ENCODE measurements at places on chromosomes 2 and 18.
A peak's percentile ranks its signal among the peaks of the same experiment; 100 is the strongest.

DNA sequence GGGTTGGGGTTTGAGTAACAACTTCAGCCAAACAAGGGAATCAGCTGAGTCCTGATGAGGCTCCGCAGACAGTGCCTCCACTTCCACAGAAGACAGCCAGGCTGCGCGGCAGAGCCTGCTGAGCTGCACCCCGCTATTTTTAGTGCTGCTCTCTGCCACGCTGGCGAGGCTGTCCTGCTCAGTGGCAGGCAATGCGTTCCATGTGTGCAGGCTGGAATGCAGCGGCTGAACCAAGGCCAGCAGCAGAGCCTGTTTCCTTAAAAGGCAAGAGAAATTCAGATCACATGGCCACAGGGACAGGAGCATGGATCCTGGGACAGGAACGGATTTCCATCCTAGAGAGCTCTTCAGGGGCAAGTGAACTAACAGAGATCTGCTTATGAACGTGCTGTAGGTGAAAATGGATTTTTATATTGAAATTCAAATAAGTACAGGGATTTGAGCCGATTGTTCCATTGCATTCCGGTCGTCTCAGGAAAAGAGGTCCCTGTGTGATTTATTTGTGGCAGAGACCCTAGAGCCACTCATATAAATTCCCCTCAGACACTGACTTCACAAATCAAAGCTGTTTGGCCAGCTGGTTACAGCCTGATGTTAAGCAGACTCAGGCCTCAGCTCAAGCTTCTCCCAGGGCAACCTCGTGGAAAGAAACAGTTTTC, 98.7 kb downstream of the COL6A3 start:
- no peak for DNase-seq

- peak; percentile 74 for DNase-seq
These were observed 130.5 kb upstream of the SLC1A4 start for GRCh38 chr2:64858541-64859311.

- DNase-seq, result no peak
These were observed 2.4 kb upstream of the CELF4 start for GRCh38 chr18:37567994-37568359.

GRCh38 chr18:43705850-43706249, 428.6 kb upstream of the SYT4 start:
- no peak for DNase-seq

GRCh38 chr18:58370038-58370580, 258.8 kb downstream of the ALPK2 start:
- DNase-seq, result no peak

DNA sequence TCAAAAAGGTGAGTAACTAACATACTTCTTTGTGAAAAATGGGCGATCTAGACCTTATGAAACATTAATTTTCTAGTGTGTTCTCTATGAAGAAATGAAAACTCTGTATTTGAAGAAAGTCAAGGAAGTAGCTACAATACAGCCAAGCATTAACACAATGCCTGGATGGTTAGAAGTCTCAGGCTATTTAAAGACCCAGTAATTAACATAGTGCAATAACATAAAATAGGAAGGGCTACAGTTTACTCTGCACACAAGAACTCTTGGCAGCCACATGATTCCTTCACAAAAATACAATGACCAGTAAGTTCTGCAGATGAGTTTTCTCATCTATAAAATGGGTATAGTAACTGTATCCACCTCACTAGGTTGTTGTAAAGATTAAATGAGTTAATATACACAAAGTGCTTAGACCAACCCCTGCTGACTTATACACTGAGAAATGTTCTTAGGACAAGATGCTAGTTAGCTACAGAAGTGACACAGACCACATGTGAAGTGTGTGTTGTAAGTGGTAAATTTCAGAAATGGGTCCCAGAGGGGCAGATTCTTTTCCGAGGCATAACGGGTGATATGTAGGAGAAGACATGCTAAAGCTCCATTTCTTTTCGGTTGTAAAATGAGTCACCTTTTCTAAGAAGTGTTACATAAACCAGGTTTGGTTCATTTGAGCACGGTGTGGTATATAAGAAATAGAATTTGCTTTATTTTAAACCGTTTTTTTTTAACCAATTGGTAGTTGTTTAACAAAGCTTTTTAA, 61.8 kb downstream of the CXCR4 start:
- DNase-seq, result no peak

DNA sequence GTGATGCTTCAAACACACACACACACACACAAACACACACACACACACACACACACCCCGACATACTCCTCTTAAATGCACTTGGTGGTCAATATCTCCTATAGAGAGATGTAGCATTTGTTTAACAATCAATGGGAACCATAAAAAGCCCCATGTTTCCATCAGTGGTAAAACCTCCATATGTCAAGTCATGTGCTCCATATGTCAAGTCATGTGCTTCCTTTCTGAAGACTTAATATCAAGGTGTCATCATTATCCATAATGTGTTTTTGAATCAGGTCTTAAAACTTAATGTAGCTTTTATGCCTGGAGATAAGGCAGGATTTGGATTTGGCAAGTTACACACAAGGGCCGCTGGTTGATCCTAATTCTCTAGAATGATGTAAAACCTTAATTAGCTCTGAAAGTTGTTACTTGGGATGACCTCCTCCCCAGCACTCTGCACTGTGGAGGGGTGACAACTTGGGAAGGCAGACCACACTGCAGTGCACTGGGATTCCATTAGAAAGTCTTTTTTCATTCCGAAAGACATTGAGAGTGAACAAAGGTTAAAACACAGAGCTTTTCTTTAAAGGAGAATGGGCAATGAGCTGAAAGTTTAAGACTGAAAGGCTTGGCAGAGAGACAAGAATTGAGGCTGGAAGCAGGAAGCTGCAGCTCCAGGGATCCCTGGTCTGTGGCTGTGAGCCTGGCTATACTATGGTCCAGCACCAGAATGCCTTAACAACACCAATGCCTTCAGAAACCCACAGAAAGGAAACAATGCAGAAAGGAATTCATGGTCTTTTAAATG, 26.4 kb downstream of the ALK start:
- no peak for DNase-seq

GRCh38 chr2:130767408-130767775, 12.1 kb downstream of the AMER3 start:
- DNase-seq, result no peak

DNA sequence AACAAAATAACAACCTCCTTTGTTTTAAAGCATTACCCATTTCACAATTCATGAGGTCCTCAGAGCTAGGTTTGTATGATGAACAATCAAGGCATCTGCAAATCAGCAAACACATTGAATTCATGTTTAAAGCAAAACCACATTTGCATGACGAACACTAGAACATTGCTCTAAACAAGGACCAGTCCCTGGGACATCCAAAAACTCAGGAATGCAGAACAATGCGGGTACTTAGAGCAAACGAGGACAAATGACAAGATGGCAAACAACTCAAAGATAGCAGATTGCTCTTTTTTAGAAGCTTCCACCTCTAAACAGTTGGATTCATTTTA, 45.7 kb upstream of the RALBP1 start:
- DNase-seq, result no peak

- no peak for DNase-seq
These were observed 105.0 kb upstream of the ITGA4 start for GRCh38 chr2:181352158-181352557.

GRCh38 chr18:35683021-35683420, 101.5 kb downstream of the GALNT1 start:
- no peak for DNase-seq

- DNase-seq, result no peak
These were observed 28.3 kb upstream of the DNAJC27 start for GRCh38 chr2:25000036-25000435.

DNA sequence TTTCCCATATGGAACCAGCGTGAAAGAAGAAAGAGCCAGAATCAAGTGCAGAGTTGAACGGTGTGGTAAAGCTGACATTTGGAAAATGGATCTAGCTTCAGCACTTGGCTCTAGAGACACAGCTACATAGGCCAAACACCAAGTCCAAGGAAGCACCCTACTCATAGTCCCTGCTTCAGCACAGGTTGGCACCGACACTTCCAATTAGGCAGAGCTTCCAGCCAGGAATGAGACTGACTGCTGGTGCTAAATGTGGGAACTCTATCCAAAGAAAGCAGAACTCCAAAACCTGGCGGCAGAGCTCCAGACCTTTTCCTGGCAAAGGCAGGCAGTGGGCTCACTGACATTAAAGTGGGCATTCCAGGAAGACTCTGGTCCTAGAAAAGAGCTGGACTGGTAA, 125.4 kb upstream of the CTNNA2 start:
- DNase-seq, result no peak

DNA sequence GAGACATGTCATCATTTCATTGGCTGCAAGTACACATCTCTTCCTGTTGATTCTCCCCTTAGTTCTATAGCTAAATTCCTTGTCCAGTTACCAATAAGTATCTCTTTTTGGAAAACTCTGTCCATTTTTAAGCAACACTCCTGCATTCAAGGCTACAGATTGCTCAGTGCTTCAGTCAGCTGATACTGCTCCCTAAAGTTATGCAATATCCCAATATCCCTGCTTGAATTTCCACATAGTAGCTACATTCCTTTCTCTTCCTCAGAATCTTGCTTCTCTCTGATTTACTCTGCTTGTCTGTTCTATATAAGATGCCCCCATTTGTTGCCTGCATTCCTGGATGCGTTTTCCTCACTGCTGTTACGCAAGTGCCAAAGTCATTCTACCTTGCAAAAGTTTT, 109.8 kb downstream of the PARD3B start:
- no peak for DNase-seq

DNA sequence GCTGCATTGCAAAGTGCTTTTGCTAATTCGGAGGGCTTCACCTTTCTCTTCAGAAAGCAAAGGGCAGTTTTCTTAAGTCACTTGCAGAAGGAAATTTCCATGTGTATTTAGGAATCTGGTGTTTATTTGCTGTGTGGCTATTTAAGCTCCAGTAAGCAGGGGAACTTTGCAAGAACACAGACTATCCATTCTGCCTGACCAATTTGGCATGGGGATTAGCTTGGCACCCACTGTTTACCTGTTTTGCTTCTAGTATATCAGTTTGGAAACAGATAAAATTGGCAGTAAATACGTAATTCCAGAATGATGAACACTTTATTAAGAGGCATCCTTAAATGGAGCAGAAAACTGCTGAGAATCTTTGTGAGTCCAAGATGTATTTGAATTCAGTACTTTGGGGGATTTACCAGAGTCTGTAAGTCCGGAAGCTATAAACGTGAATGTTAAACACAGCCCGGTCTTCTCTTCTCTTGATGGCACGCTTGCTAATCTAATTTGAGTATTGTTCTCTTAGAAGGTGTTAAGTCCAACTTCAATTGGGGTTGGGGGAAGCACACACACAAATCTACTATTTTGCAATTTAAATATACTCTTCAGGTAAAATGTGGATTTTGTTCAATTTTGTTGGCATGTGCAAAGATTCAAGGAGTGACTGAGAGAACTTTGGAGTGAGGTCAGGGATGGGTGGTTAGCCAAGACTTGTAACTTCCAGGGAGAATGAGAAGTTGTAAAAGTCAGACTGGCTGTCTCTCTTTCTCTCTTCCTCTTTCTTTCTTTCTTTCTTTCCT, 650 bp downstream of the ACKR3 start:
- peak; percentile 16 for DNase-seq

GRCh38 chr2:54549430-54549829, 93.3 kb downstream of the SPTBN1 start:
- DNase-seq, result no peak

- DNase-seq, result no peak
These were observed 533.4 kb upstream of the ID2 start for GRCh38 chr2:8148260-8149006.

GRCh38 chr2:19356545-19357401, 1.6 kb downstream of the OSR1 start:
- no peak for DNase-seq

DNA sequence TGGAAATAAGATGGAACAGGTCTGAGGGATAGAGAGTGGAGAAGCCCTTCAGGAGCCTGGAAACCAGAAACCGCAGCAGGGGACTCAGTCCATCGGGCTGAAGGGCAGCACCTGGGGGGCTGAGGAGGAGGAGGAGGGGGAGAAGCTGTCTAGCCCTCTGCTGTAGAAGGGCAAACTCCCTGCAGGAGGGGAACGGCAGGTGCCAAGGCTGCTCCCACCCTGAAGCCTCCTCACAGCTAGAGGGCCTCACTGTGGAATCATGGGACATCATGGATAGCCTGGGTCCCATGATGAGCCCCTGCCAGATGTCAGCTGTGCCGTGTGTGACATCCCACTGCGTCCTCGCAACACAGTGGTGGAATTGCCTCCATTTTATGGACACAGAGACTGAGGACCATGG, 435 bp downstream of the MYO7B start:
- DNase-seq, result no peak

DNA sequence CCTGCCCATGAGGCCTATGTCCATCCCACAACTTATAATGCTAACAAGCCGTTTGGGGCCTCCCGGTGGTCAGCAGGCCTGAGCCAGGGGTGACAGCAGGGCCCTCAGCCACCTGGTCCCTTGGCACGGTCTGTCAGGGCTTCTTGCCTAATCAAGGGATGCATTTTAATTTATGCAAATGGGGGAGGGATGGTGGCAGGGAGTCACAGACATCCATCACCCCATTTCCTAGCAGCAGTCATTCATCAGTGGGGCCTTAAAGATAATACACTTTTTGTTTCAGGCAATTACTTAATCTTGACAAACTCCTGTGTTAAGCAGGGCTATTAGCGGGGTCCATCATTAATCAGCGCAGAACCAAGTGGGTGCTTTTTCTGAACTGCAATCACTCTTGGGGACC, 174.5 kb downstream of the GLI2 start:
- no peak for DNase-seq

- no peak for DNase-seq
These were observed 33.9 kb upstream of the TSPYL6 start for GRCh38 chr2:54289917-54290316.

GRCh38 chr2:138060301-138060635, 96.0 kb downstream of the HNMT start:
- peak; percentile 46 for DNase-seq

- DNase-seq, result no peak
These were observed 167.1 kb upstream of the FOSL2 start for GRCh38 chr2:28225473-28226080.

DNA sequence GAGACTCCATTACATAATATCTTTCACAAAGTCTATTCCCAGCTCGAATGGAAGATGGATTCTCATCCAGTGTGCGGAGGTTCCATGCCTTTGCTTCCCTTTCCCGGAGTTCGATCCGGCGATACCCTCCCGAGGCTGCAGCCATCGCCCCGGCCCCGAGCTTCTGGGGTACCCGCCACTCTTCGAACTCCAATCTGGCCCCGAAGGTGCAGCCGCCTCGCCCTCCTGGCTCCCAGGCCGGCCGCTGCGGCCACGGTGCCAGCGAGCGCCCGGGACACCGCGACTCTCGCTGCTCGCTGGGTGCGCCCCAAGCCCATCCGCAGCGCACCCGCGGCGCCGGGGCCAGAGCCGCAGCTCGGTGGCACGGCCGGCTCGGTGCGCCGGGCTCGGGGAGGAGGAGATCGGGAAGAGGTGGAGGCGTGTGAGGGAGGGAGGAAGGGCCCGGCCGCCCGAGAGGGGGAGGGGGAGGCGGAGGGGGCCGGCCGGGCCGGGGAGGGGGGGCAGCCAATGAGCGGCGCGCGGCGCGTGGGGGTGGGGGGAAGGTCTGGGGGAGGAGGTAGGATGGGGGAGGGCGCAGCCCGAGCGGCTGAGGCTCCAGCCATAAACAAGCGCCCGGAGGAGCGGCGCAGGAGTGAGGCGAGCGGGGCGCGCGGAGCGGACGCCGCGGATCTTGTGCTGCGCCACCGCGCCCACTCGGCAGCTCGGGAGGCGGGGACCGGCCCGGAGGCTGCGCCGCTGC, at the start of gene CRIM1:
Gene CRIM1, plus strand, starts transcription at position 628 of the 739 bp plus-strand sequence. CDS start 515 bp downstream, outside the sequence.
- peak; percentile 82 for DNase-seq

Data from suppressor macrophage (primary cell).